Stimulated activated CD8-positive, alpha-beta memory T cell treated with anti-CD3 and anti-CD28 coated beads, Interleukin-7, amount 100 ng/mL, for 1 hour (primary cell): ENCODE measurements at places on chromosomes 1 and 21.

- no peak for DNase-seq
Observed at GRCh38 chr1:67441183-67441582, 11.0 kb upstream of the SERBP1 start.

DNA sequence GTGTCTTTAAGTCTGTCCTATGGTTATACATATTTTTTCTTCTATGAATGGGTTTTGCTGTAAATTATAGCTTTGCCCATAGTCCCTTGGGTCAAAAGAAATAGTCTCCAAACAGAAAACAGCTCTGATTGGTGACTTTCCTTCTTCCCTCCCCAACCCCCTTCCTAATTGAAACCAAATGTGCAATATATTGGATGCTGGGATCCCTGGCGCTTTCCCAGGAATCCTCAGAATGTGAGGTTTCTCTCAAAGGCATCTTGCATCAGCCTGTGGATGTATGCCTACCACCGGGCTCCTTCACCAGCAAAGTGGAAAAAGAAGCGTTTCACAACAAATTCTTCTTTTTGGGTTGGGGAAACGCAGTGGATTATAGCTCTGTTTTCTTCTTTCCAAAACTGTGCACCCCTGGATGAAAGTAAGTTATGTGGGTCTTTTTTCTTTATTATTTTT is at the start of gene DDR2:
Gene DDR2, plus strand, starts transcription at position 248 of the 450 bp plus-strand sequence. CDS start 86,600 bp downstream, outside the sequence.
- no peak for DNase-seq

DNA sequence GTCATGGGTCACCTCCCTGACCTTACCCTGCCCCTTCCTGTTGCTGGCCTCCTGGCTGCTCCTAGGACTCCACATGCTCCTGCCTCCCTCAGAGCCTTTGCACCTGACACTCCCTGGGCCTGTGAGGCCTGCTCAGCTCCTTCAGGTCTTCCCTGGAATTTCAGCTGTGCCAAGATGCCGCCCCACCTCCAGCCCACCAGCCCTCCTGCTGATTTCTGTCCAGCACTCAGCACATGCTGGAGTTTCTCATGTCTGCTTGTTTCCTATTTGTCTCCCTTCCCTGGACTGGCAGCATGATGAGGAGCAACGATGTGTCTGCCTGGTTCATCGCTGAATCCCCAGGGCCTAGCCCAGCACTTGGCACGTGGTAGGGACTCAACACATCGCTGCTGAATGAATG is 3.0 kb downstream of the MFAP2 start:
- DNase-seq, result no peak

DNA sequence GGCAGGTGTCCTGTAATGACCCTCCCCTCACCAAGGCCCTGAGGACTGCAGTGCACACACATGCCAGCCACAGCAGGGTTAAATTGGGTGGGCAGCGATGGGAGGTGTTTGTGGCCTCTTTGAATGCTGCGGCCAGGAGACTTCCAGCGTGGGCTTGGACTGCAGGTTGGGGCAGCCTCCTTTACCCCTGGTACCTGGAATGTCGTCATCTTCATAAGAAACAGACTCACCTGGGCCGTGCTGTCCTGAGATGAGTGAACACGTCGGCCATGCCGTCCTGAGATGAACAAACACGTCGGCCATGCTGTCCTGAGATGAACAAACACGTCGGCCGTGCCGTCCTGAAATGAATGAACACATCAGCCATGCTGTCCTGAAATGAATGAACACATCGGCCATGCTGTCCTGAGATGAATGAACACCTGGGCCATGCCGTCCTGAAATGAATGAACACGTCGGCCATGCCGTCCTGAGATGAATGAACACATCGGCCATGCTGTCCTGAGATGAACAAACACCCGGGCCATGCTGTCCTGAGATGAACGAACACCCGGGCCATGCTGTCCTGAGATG is 50.1 kb upstream of the COL6A1 start:
- no peak for DNase-seq

GRCh38 chr1:30108186-30108585 is 615.2 kb downstream of the MATN1 start:
- no peak for DNase-seq

DNA sequence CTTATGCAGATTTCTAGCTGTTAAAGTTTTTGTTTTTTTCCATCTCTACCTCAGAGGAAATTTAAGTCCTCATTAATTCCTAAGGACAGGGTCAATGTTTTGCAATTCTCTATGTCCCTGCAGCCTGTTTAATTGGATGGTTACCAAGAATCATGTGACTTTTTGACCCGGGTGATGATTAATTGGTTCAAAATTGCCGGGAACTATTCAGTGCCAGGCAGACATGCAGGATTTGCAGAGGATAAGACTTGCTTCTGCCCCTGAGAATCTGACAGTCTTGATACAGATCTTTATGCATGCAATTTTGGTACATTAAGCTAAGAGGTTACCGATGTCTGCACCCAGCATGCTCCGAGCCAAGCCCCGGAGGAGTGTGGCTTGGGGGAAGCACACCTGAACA is 87.9 kb downstream of the PLPP3 start:
- no peak for DNase-seq

GRCh38 chr1:245656189-245656717 is 501.5 kb downstream of the KIF26B start:
- DNase-seq, result no peak

GRCh38 chr1:18109756-18110597 is 2.4 kb downstream of the IGSF21 start:
- no peak for DNase-seq

DNA sequence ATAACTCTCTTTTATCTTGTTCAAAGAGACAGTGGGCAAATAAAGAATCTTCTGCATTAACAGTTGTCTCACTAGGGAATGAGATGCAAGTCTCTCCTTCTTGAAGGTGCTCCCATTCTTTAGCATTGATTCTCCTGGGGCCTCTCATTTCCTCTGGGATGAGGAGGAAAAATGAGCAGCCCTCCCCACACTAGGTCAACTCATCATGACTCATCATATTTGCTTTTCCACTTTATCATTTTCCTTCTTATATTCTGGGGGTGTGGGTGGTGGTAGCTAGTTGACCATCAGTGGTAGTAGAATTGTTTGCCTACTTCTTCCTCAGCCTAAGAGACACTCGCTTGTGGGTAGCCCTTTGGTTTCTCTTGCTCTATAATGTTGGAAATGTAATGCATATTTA is 182.0 kb upstream of the C1orf87 start:
- DNase-seq, result no peak

- no peak for DNase-seq
Observed at GRCh38 chr1:182995894-182996293, 27.3 kb upstream of the LAMC1 start.

- no peak for DNase-seq
Observed at GRCh38 chr1:172351346-172351745, 69.1 kb upstream of the C1orf105 start.

DNA sequence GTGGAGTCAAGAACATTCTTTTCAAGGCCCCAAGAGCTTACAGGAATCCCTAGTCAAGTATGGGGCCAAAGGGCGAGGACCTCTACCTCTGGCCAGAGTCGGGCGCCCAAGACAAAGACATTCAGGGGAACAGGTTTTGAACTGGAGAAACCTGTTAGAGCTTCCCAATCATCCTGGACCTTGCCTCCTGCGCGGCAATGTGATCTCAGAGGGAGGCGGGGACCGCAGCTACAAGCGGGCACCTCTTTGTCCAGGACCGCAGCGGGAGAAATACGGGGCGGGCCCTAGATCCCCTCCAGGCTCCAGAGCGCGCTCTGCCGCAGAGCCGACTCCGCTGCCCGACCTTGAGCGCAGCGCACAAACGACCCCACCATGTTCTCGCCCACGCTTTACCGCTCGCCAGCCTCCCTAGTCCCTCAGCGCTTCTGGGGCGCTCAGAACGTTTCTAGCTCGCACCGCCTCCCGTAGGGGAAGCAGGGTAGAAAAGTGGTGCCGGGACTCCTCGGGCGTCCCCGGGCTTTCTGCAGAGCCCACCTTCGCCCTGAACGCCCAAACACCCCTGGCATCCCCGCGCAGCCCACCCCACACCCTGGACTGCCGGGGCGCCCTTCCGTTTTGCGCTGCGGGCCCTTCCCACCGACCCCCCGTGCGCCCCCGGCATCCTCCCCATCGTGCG is 28.1 kb downstream of the RABIF start:
- no peak for DNase-seq

DNA sequence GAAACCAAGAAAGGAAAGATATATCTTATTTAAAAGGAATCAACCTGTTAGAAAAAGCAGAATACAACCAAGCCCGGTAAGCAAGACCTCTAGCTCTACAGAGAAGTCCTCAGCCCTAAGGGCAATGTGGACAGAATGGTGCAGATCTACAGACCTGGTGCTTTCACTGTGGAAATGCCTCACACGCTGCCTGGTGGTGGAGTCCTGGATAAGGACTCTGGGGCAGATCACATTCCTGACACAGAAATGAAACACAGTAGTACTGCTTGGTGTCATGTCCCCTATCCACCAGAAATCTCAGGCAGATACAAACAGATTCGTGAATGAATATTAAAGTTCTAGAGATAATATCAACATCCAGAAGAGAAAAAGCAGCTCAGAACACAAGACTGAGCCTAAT is 6.8 kb downstream of the CNN3 start:
- no peak for DNase-seq

- DNase-seq, result no peak
Observed at GRCh38 chr1:160451859-160452232, 51.5 kb downstream of the VANGL2 start.

- no peak for DNase-seq
Observed at GRCh38 chr1:206886831-206887230, 10.4 kb upstream of the IL24 start.

- DNase-seq, result no peak
Observed at GRCh38 chr1:16026723-16027484, 5.1 kb downstream of the CLCNKA start.

GRCh38 chr1:113178522-113178921 is 105.5 kb downstream of the LRIG2 start:
- no peak for DNase-seq

GRCh38 chr1:147762233-147763024 is 2.0 kb upstream of the GJA5 start:
- DNase-seq, result no peak

DNA sequence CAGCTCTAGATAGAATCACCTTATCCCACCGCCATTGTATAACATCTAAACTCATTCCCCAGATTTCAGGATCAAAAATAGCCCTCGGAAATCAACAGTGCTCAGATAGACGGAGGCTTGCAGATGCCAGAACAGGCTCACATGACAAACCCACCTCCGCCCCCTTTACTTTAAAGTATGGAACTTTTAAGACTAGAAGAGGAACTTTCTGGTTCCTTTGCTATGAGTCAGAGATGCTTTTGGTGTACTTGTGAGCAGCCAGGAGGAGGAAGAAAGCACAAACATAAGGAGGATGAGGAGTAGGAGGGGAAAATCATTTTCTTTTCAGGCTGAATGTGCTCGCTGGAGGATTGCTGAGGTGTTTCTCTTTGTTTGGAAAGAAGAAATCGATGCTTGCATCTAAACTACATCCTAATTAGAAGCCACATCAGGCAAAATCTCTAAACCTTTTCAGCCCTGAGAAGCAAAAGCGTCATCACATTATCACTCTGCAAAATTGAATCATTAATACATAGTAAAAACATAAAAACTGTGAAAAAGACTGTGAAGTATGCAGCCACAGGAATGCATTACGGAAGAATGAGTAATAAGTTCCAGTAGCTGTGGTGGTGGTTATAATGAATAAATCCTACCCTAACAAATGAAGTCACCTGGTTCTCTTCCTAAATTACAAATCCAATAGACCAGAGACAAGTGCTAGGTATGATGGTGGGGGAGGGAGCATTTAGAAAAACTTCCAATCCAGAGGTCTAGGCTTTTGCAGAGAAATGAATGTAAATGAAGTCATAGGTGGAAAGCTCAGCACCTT is 251.3 kb downstream of the KCNH1 start:
- DNase-seq, result no peak

DNA sequence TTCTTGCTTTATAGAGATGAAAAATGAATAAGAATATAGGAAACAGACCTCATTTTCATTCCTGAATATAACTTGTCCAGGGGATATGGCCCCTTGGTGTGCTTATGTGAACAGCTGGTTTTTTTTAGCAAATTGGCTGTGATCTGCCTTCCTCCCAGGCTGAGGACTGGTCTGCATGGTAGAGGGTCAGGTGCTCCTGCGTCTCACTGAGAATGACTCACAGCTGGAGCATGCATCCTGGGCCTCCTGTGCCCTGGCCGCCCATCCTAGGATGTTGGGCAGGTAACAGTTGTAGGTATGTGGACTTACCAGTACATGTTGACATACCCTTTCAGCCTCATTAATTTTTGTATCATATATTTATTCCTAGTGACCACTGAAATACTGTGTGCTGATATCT is 29.8 kb downstream of the AGT start:
- DNase-seq, result no peak

GRCh38 chr21:31873275-31873695 is 465 bp downstream of the HUNK start:
- no peak for DNase-seq

DNA sequence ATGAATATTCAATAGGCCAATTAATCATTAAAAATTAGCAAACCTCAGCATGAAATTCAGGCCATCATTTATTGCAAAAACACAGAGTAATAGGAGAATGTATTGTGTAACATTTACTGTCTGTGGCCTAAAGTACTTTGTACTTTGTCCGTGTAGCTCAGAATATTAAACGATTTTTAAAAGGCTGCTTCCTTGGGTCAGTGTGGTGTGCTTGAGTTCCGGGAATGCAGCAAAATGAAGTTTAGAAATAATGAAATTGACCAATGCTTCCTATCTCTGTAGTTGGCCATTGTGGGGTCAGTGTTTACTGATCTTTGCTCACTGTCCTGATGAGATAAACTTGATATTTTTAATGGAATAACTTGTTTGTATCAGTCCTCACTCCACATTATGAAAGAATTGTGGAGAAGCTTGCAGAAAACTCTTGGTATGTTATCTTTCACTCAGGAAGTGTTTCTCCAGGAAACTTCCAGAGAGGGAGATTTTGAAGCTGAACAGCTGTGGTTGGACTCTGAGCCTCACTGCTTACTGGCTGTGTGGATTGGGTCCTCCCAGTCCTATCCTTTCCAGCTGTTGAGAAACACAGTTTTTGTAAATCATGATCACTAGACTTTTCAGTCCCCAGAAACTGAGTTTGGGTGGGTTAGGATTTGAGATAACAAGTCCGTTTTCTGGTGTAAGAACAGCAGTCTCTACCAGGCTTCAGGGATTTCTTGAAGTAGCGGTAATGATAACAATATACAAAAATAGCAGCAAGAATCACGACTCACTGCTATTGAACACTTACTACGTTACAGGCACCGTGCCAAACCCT is 19.2 kb upstream of the MTARC1 start:
- no peak for DNase-seq

DNA sequence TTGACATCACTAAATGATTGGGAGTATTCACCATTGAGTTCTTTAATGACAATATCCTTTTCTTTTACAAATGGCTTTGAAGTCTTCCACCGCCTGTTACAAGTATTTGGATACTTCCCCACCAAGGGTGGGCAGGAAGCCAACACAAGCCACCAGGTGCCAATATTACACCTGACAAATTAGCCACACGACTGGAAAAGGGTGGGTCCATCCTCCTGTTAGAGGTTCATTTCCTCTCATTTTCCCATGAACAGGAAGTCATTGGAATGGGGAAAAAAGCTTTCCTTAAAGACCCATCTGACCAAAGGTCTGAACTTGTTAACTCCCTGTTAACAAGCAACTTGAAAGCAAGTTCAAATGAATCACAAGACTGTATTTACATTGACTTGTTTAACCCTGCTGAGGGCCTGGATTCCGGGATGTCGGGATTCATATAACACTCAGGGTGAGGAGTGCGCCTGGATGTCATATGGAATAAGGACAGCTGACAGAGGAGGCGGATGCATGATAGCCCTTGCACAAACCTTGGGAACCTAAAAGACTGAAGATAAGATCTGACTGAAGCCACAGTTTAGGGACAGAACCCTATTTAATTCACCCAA is 40.5 kb upstream of the PROX1 start:
- no peak for DNase-seq

GRCh38 chr1:88961647-88962275 is 30.7 kb downstream of the KYAT3 start:
- no peak for DNase-seq

GRCh38 chr1:193102662-193103061 is 2.6 kb downstream of the GLRX2 start:
- DNase-seq, result no peak
